ENCODE measurements at places on chromosomes 6 and 20.

GRCh38 chr20:39935901-39936300 is 753.1 kb downstream of the MAFB start:
- DNase-seq, result no peak

DNA sequence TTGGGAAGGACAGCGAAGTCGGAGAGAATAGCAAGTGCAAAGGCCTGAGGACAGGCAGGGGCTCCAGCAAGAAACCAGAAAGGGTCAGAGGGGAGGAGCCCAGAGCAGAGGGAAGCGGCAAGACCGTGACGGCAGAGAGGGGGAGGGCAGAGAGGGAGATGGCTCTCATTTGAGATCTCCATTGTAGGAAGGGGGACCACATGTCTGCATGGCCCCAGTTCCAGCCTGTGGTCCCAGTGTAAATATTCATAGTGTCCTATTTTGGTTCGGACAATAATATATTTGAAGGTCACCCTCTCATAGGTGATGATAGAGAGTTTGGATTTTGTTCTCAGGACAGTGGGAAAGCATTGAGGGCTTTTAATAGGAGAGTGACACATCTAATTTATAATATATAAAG is 231.1 kb upstream of the RNF24 start:
- DNase-seq, result no peak

DNA sequence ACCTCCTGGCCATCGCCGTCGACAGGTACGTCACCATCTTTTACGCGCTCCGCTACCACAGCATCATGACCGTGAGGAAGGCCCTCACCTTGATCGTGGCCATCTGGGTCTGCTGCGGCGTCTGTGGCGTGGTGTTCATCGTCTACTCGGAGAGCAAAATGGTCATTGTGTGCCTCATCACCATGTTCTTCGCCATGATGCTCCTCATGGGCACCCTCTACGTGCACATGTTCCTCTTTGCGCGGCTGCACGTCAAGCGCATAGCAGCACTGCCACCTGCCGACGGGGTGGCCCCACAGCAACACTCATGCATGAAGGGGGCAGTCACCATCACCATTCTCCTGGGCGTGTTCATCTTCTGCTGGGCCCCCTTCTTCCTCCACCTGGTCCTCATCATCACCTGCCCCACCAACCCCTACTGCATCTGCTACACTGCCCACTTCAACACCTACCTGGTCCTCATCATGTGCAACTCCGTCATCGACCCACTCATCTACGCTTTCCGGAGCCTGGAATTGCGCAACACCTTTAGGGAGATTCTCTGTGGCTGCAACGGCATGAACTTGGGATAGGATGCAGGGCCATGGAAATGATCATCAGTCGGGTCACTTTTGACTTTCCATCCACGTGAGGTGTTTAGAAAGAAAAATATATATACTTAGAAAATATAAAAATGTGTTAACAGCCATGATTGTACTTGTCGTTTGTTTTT is 868 bp downstream of the MC3R start:
- no peak for DNase-seq

DNA sequence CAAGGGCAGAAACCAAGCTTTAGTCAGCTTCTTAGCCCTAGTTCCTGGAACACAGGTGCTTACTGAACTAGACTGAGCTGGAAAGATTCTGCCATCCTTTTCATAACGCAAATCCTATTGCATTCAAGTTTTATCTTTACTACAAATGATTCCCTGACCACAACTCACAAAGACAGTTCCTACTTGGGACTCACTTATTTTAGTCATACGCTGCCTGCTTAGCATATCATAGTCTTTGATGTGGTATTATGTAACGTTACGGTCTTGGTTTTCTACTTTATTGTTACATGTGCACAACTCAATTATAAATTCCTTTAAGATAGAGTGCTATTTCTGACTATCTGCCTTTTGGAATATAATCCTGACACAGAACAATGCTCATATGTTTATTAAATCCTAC is 59.1 kb downstream of the BLOC1S5 start:
- no peak for DNase-seq

DNA sequence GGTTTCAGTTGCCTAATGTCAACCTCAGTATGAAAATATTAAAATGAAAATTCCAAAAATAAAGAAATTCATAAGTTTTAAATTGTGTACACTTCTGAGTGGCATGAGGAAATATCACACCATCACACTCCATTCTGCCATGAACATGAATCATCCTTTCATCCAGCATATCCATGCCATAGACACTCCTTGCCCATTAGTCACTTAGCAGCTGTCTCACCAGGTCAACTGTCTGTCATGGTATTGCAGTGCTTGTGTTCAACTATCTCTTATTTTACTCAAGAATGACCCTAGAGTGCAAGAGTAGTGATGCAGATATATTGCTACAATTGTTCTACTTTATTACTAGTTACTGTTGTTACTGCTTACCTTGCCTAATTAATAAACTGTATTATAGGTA is 712.4 kb downstream of the EPHA7 start:
- DNase-seq, result peak; percentile 91

- DNase-seq, result peak; percentile 63
Measured at GRCh38 chr6:138897031-138897430, 91.0 kb downstream of the REPS1 start.

DNA sequence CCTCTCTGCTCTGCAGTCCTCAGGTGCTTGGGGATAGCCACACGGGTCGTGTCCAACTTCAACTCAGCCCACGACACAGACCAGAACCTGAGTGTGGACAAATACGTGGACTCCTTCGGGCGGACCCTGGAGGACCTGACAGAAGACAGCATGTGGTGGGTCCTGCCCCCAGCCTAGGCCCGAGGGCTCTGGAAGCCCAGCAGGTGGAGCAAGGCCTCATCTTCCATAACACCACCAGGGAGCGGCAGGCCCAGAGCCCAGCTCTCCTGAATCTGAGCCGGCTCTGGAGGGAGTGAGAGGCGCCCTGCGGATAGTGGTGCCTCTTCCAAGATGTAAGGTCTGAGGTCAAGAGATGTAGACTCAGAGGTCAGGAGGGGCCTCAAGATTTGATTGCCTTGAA is 19.6 kb downstream of the TGM6 start:
- no peak for DNase-seq

GRCh38 chr20:50100552-50100951 is 12.4 kb downstream of the UBE2V1 start:
- DNase-seq, result no peak

GRCh38 chr20:52103913-52104545 is 87.5 kb downstream of the ZFP64 start:
- no peak for DNase-seq

- no peak for DNase-seq
Measured at GRCh38 chr6:44917430-44917829, 410.7 kb upstream of the RUNX2 start.

GRCh38 chr6:163954088-163954775 is 539.7 kb downstream of the QKI start:
- DNase-seq, result no peak

DNA sequence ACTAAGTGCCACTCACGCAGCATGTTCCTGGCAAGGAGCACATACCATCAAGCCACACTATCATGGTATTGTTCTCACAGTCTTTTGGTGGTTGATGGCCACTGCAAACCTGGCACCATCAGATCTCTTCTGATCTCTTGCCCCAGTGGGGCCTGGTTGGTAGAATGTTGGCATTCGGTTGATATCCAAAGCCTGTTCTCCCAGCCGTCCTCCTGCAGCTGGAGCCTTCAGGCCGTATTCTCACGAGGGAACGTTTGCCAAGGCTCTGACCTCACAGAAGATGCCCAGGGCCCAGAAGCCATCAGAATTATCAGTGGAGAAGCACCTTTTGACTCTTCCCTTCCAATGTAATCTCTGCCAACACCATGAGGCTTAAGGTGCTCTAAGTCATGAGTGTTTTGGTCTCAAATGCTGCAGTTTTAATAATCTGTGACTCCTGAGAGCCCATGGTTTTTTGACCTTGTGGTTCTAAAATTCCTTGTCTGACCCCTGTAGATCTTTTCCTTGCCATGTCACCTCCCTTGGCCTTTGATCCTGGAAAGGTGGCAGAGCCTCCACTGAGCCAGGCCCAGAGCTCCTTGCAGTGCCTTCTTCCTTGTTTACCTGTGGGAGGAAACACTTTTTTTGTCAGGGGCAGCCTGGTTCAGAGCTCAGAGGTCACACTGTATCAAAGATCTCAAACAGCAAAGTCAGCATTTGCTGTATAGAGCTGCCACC is 27.8 kb downstream of the POFUT1 start:
- no peak for DNase-seq

- DNase-seq, result peak; percentile 77
Measured at GRCh38 chr6:169321546-169321945, 67.9 kb upstream of the THBS2 start.

- DNase-seq, result no peak
Measured at GRCh38 chr20:48633620-48634257, 194.1 kb downstream of the PREX1 start.

DNA sequence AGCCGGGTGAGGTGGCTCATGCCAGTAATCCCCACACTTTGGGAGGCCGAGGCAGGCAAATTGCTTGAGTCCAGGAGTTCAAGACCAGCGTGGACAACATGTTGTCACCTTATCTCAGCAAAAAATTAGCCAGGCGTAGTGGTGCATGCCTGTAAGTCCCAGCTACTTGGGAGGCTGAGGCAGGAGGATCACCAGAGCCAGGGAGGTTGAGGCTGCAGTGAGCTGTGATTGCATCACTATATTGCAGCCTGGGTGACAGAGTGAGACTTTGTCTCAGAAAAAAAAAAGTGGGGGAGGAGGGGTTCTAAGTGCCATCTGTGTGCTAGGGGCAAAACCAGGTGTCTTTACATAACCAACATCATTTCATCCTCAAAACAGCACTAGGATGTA is 48.3 kb downstream of the CDK5RAP1 start:
- no peak for DNase-seq

- no peak for DNase-seq
Measured at GRCh38 chr6:76490456-76490855, 418.0 kb upstream of the IMPG1 start.

DNA sequence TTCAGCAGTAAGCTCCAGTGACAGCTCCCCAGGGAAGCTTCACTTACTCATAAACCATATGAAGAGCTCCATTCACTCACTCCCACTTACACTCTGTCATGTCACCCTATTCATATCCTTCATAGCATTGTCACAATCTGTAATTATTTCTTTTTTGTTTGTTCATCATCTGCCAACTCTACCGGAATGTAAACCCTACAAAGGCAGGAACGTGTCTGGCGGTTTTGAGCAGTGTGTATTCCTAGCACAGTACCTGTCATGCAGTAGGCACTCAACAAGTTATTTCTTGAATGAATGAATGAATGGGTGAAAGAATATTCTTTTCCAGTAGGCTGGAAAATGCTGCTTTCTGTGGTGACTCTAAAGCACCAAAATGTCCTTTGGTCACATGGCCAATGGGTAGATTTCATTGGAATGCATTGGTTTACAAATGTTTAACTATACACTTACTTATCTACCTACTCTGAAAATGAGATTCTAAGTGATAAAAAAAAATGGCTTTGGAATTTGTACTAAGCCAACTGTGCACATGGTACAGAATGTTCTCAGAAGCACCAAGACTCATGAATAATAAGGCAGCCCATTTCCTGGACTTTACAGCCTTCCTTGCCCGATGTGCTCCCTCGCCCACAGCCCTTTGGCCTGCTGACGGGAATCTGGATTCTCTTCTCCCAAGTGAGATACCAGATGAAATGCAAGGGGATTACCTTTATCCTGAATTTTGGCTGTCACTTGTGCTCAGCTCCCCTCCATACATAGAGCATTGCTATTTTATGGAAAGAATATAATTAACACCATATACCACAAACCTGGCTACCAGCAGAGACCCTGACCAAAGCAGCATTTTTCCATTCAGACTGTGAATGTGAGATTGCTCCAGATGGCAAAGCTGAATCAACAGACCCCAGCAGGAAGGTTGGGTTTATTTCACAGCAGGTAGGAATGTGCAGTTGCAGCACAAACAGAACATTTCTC is 273.3 kb downstream of the ALDH8A1 start:
- no peak for DNase-seq

DNA sequence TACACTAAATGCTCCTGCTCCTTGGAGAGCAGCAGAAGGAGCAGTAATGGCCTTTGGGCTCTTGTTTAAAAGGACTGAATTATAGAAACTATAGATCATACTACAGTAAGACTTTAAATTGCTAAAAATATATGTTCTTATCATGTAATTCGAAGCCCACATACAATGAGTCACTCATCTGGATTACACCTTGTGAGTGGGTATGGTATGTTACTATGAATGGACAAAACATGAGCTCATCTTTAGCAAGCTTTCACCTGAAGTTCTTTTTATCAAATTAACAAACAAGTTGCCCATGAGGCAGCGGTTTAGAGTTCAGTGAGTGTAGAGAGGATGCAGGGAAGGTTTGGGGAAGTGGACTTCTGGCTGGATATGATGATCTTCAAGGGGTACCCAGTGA is 114.4 kb upstream of the CCN2 start:
- DNase-seq, result no peak

GRCh38 chr6:43835872-43836419 is 65.9 kb downstream of the VEGFA start:
- DNase-seq, result no peak

DNA sequence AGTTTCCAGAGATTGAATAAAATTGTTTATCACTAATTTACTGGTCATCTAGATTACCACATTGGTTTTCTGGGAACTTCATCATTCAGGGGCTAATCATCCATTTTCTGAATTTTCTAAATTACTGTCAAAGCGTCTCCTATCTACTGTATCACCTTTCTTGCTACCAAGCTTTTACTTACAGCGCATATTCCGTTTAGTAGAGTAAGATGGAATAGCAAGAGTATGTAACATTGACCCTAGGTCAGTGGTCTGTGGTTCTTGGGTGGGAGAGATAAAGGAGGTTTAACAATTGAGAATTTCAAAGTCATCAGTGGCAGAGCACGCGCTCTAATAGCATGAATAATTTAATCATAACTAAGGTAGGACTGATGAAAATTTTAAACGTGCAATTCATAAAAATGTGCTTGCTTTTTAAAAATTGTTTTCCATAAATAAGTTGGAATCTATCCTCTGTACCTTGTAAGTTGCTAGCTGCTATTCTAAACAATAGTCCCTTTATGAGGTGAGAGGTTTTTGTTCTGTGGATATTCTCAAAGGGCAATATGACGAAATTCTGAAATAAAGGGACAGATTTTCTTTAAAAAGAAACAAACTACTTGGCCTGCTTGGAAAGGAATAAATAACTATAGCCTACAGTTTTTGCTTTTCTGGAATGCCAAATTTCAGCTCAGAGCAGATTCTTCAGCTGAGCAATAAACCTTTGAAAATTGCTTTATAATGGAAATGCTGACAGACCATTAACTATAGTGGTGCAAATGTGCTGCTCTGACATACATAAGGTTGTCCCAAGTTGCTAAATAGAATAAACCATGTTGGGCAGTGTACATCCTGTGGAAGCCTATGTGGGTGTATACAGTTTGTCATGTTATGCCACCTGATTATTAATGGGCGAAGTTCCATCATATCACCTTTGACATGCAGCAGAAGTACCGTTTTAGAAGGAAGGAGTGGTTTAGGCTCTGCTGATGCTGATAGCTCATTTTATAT is 84.1 kb downstream of the ZFAND3 start:
- no peak for DNase-seq

- DNase-seq, result peak; percentile 60
Measured at GRCh38 chr6:128807577-128807976, 75.4 kb upstream of the LAMA2 start.

DNA sequence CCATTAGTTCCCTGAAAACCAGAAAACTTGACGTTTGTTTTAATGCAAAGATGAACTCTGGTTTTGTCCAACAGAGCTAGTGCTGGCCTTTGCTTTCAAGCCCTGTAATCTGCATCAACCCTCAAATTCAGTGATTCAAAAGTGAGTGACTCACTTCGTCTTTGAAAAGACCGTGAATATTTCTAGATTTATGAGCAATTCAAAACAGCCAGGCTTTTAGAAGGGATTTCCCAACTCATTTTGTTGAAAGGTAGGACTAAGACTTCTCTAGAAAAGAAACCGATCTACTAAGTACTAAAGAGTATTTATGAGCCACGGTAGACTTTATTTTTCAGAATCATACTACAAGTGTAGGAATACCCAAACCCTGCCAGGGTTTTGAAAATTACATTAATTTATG is 121.5 kb downstream of the UST start:
- no peak for DNase-seq
